RWPE1 (cell line): ENCODE measurements at places on chromosomes 6 and 20.

DNA sequence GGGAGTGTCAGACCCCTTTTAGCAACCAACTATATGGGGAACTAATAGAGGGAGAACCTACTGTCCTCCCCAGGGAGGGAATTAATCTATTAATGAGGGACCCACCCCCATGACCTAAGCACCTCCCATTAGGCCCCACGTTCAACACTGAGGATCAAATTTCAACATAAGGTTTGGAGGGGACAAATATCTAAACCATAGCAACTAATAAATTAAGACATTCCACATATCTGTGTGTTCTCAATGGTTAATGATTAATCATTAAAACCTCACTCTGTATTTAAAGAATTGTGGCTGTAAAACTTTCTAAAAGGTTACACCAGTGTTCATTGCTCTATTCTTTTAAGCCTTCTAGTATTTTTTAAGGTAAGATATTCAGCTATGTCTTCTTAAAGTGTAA, 500.4 kb upstream of the SULF2 start:
- no peak for DNase-seq

- DNase-seq = no peak
These were observed 31.9 kb downstream of the C6orf89 start for GRCh38 chr6:36917541-36918193.

DNA sequence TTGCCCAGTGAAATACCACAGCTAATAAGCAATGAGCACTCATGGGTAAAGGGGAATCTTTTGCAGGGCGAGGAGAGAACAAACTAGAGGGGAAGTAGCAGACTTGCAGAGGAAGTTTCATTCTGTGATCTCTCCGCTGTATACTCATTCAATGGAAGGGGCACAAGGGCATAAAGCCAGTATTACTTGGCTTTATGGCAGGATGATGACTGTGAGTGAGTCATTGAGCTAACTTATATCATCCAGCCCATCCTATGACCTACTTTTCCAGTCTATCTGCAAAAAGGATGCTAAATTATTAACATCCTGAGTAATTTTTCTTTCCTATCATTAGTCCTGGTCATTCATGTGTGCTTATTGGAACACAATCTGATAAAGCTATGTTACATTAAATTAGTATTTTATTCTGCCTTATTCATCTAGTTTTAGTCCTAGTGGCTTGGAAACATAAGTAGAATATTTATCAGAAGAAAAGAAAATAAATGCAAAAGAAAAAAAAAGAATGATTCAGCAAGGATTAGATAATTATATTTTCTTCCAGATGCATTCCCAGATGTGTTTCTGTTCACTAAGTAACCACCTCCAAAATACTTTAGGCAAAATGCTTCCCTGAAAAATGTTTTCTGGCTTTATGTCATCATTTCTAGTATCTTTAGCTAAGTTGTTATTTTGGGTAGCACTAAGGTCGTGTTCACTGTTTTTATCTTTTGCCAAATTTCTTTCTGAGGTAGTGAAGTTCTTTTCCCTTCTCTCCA, 471.7 kb downstream of the CDKAL1 start:
- peak; percentile 84 for DNase-seq

DNA sequence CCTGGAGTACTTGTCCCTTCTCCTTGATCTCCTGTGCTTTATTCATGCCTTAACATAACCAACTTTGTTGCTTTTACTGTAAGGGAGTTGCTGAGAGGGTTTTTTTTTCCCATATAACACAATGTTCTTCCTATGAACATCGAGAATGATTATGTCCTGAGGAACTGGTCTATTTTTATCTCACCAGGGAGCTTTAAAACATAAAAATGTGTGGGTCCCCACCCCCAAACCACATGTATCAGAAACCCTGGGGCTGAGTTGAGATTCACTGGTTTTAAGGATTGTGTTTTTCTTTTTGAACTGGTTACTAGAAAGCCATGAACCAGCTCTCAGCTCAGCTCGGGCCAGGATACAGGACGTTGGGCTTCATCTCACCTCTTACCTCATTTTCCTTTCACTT, 118.5 kb upstream of the JAG1 start:
- DNase-seq = no peak

DNA sequence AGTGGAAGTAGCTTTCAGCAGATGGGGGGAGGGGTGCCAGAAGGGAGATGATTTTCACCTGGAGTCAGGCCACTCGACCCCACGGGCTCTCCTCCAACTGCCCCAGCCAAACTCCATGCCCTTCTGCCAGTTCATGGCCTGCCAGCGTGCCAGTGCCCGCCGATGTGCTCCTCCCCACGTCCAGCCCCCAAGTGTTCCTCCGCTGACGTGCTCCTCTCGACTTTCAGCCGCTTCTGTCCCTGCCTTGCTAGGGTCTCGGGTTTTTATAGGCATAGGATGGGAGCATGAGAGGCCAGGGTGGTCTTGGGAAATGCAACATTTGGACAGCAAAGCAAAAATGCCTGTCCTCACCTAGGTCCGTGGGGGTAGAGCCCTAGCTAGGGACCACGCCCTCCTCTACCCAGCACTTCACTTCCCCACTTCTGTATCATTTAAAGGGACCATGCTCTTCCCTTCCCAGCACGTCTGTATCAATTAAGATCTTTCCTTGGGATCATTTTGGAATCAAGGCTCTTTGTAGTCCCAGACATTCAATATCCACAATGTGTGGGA, 54.4 kb downstream of the PRND start:
- no peak for DNase-seq

GRCh38 chr6:72218125-72218524, 331.8 kb downstream of the RIMS1 start:
- DNase-seq = peak; percentile 18

- DNase-seq = no peak
These were observed 48.0 kb downstream of the ADTRP start for GRCh38 chr6:11730641-11731040.

DNA sequence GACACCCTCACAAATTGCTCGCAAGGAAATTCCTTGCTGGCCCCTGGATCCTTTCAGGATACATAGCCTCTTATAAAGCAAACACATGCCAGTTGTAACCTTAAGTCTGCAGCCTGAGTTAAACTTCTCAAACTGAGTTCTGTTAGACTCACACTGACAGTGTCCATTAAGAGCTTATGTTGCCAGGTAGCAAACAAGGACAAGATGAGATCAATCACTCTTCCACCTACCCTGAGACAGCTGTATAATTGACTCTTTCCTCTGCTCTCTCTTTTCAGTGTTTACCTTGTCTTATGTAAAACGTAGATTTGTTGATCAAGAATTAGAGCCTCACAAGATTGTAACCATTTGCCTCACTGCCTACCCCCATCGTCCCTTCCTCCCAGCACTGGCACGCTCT, 359.8 kb downstream of the EPM2A start:
- DNase-seq = no peak

DNA sequence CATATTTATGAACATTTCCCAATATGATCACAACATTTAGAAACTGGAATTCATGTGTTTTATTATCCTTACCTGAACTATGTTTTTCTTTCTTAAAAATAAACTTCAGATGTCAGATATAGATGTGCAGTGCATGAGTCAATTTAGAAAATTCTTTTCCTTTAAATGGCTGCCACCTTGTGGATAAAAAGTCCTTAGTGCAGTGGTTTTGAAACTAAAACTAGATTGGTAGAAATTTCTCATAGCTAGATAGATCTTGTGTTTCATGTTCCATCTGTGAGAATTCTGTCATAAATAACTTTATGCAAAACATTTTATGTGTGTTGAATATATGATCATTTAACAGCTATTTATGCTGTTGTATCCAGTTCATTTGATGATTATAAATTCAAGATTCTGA, 134.9 kb downstream of the KLHL32 start:
- peak; percentile 34 for DNase-seq

- no peak for DNase-seq
These were observed 206.1 kb upstream of the PRDM1 start for GRCh38 chr6:105880030-105880492.

- peak; percentile 90 for DNase-seq
These were observed at the start of gene FOXO3 for GRCh38 chr6:108560463-108561308. Gene FOXO3, plus strand, starts transcription at chr6:108560917. Its CDS starts 292 bp downstream, at chr6:108561209.

DNA sequence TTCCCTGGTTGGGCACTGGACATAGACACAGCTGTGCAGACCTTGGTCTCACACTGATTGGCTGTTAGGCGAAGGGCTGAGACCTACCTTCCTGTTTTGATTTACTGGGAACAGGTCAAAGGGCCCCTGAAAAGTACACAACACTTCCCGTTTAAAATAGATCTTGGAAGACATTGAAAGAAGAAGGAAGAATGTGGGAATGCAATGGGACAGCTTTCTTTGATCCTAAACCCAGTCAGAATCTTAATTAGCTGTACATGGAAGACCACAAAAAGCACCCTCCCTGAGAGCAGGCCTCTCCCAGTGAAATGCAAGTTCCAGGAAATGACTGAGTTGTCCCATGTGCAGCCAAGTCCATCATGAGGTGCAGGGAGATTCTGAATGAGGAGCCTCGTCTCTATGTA, 83.6 kb upstream of the EXOC2 start:
- no peak for DNase-seq

DNA sequence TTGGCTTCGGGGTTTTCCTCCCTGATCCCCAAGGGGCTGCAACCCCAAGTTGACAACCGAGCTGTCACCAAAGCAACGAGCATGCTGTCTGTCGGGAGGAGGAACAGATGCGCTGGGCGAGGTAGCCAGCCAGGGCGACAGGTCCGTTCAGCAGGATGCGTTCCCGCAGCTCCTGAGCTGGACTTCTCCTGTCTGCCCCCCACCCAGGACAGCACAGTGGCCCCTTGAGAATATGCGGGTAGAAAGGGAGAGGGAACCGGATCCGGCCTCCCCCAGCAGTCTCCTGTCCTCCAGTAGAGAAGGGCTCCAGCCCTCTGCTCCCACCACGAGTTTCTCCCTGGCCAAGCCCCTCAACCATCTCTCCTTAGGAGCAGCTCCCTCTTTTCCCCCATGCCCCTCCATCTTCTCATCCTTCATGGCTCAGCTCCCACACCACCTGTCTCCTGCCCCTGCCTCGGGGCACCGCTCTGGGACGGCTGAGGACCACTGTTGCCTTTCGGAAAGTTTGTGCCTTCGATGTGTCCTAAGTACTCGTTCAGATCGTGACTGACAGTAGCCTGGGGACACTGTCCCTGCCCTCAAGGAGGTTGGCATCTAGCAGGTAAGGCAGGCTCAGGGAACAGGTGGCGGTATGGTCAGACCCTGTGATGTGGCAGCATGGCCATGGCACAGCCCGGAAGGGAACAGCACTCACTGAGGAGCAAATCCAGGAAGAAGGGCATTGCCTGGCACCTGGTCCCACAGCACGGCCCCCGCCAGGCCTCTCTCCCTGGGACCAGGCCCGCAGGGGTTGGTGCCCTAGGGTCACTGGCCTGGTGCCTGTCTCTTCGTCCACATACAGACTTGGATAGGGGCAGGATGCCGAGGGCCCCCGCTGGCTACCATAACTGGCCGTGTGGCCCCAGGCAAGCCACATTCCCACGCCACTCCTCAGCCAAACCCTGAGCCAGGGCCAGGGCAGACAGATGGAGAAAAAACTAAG, 96.3 kb downstream of the ASXL1 start:
- no peak for DNase-seq

- no peak for DNase-seq
These were observed 61.0 kb downstream of the RAB44 start for GRCh38 chr6:36758516-36759147.

DNA sequence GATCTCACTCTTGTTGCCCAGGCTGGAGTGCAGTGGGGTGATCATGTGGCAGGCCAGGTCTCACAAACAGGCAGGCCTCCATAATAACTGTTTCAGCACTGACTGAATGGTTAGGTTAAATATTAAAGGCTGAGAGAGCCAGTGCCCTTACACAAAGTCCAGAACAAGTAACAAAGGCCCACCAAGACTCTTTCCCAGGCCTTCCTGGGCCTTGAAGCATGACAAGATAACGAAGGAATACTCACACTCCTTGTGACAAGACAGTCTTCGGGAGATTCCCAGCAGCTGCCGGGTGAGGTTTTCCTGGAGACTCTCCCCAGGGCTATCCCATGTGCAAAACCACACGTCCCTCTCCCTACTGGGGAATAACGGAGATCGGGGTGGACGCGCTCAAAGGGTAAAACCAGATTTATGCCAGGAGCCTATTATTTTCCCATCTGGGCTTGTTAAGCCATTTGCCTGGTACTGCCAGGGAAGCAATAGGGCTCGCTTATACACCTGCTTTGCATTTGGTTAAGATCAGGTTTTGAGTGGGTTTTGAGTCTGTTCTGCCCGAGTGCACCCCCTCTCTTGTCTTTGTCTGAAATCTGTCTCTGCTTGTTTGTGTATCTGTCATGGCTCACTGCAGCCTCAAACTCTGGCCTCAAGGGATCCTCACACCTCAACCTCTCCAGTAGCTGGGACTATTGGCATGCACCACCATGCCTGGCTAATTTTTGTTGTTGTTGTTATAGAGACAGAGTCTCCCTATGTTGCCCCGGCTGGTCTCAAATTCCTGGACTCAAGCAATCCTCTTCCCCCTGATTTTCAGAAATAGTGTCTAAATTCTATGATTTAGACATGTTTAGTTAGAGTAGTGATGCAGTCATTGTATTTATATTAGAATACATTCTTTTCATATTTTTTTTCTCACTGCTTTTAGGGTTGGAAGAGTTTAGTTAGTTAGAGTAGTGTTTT, 1.4 kb upstream of the ENPP3 start:
- DNase-seq = no peak

DNA sequence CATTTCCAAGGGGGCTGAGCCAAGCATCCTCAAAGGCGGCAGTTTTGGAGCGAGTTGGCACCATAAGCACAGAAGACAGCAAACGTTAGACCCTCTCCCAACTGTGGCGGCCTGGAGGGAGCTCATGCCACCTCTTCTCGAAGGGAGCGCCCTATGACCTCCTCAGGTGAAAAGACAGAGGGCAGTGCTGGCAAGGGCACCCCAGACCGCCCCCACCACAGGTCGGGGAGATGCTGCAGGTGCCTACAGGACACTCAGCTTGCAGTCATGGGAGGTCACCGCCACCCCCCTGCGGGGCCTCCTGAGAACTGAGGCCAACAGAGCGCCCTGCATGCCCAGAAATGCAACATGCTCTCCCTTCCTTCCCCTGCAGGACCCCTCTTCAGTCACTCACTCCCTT, 45.1 kb upstream of the BHLHE23 start:
- no peak for DNase-seq

- DNase-seq = no peak
These were observed 218.8 kb upstream of the PDE10A start for GRCh38 chr6:165881806-165882205.

DNA sequence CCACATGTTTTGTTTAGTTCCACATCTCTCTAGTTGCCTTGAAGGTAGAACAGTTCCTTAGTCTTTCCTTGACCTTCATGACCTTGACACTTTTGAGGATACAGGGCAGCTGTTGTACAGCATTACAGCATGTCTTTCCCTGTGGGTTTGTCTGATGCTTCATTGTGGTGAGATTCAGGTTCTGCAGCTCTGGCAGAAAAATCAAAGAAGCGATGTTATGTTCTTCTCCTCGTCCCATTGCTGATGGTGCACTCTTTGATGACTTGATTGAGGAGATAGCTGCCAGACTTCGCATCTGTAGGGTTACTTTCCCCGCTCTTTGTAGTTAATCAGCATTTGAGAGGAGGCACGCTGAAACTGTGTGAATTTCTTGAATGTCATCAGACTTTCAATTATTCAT, 12.0 kb downstream of the CEBPB start:
- DNase-seq = no peak

- no peak for DNase-seq
These were observed 59.1 kb upstream of the SUPT3H start for GRCh38 chr6:45436544-45437438.
